ENCODE measurements at places on chromosomes 7 and 10.

GRCh38 chr7:95687759-95688343 is 84.5 kb upstream of the DYNC1I1 start:
- DNase-seq: peak; percentile 4

GRCh38 chr7:24877790-24878311 is 102.1 kb downstream of the OSBPL3 start:
- DNase-seq: no peak

GRCh38 chr7:69708857-69709256 is 110.6 kb downstream of the AUTS2 start:
- peak; percentile 82 for DNase-seq

- no peak for DNase-seq
These were observed 83.4 kb downstream of the PON1 start for GRCh38 chr7:95240921-95241320.

GRCh38 chr10:16949816-16950215 is 132.6 kb upstream of the RSU1 start:
- no peak for DNase-seq

GRCh38 chr7:157494506-157495176 is 157.8 kb downstream of the DNAJB6 start:
- no peak for DNase-seq

DNA sequence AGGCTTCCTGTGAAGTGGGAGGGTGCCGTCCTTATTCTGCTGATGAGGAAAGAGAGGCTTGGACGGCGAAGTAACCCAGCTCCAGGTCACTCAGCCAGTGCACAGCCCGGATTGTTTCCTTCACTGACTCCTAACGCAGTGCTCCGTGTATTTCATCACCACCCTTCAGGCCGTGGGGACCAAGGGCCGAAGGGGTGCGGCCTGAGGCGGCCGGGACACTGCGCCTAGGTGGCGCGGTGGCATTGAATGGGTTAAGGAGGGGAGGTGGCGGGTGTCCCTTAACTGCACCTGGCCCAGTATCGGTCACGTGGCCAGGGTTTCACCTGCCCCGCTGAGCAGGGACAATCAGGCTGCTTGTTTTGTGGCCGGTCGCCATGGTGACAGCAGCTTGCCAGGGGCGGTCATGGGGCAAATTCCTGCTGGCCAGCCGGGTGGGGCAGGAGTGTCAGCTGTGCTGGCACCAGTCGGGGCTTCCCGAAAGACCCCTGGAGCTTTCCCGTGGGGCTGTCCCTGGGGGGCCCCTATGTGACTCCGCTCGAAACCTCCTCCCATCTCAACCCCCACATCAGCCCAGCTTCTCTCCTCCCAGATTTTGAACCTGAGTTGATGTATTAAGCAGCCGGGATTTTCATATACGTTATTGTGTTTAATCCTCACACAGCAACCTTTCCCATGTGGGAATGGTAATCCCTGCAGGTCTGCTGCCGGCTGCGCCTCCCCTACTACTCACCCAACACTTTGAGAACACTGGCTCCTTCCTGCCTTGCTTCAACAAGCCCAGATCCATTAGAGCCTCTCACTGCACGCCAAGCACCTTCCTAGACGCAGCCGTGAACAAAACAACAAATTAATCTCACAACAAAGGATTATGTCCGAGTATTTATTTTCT is 4.4 kb upstream of the ABHD11 start:
- no peak for DNase-seq

DNA sequence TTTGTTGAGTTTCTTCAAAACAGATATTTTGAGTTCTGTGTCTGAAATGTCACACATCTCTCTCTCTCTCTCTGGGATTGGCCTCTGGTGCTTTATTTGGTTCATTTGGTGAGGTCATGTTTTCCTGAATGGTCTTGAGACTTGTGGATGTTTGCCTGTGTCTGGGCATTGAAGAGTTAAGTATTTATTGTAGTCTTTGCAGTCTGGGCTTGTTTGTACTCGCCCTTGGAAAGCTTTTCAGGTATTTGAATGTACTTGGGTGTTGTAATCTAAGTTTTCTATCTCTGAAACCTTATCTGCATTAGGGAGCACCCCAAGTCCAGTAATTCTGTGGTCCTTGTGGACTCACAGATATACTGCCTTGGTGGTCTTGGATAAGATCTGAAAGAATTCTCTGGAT is 106.7 kb upstream of the PRSS58 start:
- no peak for DNase-seq

- DNase-seq: no peak
These were observed 90.7 kb downstream of the LRRC4 start for GRCh38 chr7:127940381-127941160.

DNA sequence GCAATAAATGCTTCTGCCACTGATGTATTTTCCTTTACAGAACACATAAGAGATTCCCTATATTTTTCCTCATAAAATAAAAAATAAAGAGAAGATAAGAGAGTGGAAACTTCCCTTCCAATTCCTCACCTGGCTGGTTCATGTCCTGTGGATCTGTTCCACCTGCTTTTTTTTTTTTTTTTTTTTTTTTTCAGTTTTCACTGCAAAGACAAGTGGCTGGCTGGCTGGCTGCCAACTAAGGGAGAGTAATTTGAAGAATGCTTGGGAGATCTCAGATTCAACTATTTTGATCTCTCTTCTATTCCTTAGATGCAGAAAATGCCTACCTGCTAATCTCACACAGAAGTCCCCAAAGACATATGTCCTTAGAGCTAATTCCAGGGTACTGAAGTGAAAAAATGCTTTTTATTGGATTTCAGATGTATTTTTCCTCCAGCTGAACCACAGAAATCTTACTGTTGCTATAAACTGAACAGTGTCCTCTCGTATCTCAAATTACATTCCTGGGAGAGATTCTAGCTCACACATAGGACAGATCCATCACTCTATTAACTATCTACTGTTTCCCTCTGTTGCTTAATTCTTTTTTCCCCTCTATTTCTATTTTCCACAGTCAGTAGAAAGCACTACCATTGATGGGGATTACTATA is 120.8 kb downstream of the NRCAM start:
- DNase-seq: no peak

DNA sequence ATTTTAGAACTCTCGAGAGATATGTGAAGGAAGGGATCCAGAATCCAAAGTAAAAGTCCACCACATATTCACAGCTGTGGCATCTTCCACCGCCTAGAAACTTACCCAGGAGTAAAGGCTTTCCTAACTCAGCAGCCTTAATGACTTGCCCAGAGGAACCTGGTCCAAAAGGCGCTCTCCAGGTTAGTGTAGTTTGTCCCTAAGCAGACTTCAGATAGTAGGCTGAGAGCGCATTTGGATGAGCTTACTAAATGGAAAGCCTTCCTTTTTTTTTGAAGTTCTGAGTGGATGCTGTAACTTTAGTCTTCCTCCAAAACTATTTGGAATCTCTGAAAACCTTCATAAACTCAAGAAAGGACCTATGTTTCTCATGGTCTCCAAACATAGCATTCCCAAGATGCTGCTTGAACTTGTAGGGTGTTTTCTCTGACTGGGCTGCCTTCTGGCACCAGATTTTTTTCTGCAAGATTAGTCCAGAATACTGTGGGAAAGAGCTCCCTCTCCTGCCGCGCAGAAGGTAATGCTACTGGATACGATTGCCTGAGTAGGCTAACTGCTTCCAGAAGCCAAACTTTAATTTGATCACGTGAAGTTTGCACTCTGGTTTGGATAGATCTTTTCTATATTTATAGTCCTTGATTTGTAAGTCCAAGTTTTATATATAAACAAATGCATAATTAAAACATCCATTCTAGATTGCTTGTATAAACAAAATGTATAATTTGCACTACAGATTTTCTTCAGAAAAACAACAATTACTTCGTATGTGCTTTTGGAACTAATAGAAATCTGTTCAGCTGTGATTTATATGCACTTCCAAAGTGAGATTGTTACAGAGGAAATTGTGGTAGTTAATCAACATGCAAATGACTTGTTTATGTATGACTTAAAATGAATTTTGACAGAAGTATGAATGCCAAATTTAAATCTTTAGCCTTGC is 19.6 kb upstream of the GPR37 start:
- no peak for DNase-seq

DNA sequence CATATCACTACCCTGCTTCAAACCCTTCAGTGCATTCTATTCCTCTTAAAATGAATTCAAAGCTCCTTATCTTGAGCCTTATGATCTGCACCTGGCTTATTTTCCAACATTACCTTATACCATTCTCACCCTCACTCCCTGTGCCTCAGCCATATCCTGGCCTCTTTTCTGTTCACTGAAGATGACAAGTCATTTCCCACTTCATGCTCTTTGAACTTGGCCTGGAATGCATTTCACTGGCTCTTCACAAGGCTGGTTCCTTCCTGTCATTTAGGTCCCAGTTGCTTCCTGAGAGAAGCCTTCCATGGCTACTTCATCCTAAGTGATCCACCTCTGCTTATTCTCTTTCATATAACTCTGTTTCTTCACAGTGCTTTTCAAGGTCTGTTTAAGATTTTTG is 3.2 kb upstream of the LIPF start:
- no peak for DNase-seq
